Kidney tubule cell (primary cell): ENCODE measurements at places on chromosomes 1 and 21.

- DNase-seq: no peak
Observed at GRCh38 chr1:64139877-64140276, 63.5 kb upstream of the UBE2U start.

DNA sequence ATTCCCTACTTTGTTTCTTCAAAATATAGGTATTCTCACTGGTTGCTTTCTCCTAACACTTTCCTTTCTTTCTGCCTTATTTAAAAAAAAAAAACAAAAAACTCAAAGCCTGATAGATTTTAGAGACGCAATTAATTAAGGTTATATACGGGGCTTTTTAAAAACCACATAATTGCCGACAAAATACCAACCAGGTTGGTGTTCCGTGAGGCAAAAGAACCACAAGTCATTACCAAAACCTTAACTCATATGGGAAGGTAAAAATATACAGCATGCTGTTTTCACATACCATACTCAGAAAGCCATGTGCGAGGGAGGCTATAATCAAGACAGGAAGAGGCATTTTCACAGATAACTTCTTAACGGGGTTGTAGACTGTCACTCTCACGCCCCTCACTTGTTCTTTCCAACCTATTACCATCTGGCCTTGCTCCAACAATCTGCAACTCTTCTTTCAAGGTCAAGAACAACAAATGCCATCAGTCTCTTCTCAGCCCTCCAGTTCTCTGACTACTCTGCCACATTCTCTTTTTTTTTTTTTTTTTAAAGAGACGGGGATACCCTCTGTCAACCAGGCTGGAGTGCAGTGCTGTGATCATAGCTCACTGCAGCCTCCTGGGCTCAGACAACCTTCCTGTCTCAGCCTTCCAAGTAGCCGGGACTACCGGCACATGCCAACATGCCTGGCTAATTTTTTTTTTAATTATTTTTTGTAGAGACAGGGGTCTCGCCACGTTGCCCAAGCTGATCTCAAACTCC, 102.6 kb downstream of the APP start:
- DNase-seq: no peak

DNA sequence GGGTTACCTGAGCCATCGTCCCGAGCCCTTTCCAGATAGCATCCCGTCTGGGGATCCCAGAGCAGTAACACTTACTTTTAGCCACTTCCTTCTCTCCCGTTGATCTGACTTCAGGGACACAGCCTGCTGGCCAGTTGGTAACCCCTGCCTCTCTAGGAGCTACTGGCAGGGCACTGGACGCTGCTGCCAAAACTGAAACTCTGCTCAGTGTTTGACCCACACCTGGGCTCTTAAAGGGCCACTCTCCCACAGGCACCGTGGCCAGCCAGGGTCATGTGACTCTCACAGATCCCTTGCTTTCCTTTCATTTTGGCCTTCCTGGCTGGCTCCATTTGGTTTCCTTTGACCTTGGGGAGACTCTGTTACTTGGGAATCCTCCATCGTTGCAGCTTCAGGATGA, at the start of gene PIGR:
TSS of gene PIGR (minus strand) at position 206 of the 400 bp plus-strand sequence. CDS start 5,935 bp downstream, outside the sequence.
- peak; percentile 12 for DNase-seq

DNA sequence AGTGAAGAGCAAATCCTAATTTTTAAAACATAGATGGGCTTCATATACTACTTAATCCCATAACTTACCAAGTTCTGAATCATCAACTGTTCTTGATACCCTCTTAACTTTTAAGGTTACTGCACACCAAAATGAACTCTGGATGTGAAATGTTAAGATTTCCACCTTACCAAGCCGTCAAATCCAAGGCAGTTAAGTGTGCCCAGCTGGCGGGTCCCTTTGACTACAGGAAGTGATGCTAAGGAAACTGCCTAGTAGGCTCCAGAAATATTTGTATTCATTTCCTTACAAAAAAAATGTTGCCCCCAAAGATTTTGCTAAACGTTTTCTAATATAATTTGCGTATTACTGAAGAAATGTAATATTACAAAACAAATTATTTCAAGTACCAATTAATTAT, 10.7 kb downstream of the NRIP1 start:
- DNase-seq: no peak

DNA sequence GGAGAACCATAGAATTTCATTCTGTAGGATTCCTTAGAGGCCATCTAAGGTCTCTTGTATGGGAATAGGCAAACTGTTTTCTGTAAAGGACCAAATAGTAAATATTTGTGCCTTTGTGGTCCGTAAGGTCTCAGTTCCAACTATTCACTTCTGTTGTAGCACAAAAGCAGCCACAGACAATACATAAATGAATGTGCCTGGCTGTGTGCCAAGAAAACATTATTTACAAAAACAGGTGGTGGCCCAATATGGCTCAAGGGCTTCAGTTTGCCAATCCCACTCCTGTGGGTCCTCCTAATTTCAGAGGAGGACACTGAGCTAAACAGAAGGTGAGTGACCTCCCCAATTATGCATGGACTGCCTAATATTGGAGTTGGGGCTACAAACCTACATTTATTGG, 67.6 kb upstream of the EDEM3 start:
- no peak for DNase-seq

GRCh38 chr1:41712695-41713094, 206.0 kb downstream of the HIVEP3 start:
- DNase-seq: peak; percentile 81

DNA sequence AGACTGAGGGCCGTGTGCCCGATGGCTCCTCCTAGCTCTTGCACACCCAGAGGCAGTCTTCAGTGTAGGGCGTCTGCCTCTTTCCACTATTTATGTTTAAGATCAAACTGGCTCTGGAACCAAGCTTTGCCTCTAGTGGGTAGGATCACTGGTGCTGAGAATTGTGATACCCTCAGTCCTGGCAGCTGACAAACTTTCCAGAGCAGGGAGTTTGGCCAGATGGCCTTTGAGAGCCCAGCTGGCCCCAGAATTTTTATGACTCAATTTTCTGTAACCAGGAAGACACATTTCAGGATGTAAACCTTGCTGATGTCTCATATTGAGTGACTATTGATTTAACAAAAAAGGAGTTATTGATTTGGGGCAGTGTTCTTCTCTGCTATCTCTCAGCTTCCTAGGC, 6.7 kb downstream of the COQ8A start:
- DNase-seq: no peak

DNA sequence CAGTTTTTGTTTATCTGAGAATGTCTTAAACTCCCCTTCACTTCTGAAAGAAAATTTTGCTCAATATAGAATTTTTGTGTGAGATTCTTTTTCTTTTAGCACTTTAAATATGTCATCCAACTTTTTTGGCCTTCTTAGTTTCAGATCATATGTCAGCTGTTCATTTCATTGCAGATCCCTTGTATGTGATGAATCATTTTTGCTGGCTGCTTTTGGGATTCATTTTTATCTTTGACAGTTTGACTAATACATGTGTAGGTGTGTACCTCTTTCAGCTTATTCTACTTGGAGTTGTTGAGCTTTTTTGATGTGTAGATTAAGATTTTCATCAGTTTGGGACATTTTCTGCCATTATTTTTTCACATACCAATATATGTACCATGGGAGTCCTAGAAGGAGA, 156.8 kb downstream of the FASLG start:
- no peak for DNase-seq

- no peak for DNase-seq
Observed at GRCh38 chr1:176579087-176579486, 116.1 kb downstream of the PAPPA2 start.

GRCh38 chr1:4653796-4654725, at the start of gene AJAP1:
AJAP1 (plus strand) TSS chr1:4654609; CDS start chr1:4655426, 817 bp downstream.
- DNase-seq: peak; percentile 39

GRCh38 chr1:164562947-164563520, 4.0 kb downstream of the PBX1 start:
- no peak for DNase-seq

DNA sequence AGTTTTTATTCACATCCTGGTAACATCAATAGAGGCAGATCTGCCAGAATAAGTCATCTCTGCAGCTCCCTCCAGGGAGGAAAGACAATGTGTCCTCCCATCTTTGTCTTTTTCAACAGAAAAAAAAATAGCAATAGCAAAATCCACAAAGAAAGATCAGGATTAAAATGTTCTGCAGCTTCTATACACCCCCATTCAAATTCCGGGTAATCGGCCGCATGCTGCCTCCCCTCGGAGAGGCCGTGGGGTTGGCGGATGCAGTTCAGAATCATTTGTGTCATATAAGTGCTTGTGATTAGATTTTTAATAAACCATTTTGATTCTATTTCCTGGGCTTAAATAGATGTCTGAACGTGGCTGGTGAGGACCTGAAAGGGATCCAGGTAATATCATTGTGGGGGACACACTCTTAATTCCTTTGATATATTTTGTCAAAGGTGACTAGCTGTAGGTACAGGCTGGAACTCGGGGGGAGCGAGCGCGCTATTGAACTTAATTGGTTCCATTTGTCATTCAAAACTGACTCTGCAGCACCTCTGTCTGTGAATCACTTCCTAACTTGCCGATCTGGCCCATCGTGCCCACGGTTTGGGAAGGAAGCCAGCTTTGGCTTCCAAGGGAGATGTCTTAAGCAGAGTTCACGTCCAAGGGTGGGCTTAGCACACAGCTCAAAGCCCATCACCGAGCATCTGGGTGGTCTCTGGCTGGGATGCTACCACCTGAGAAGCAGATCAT, 85.6 kb upstream of the ARHGEF16 start:
- no peak for DNase-seq

DNA sequence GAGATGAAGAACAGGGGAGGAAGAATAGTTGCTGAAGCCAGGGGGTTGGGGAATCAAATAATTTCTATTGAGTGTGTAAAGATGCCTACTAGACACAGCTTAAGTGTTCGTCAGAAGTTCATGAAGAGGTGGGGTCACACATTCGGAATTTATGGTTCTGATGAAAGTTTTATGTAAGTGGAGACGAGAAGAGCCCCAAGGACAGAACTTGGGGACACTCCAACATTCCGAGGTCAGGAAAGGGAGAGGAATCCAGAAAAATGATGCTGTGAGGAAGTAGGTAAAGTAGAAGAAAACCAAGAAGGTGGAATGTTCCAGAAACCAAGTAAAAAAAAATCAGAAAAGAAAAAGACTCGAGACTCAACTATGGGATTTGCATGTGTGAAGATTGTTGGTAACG, 272.5 kb downstream of the SIPA1L2 start:
- no peak for DNase-seq

GRCh38 chr21:44919913-44920693, 596 bp downstream of the ITGB2 start:
- DNase-seq: no peak
